ENCODE measurements at places on chromosomes 7 and 10. TPM values are rescaled to one million over a fixed set of nuclear protein-coding genes. Genes with fewer than 3 reads are reported as not detected.

GRCh38 chr10:11087372-11087771 lies 69.7 kb downstream of the CELF2 start:
- no peak for DNase-seq

DNA sequence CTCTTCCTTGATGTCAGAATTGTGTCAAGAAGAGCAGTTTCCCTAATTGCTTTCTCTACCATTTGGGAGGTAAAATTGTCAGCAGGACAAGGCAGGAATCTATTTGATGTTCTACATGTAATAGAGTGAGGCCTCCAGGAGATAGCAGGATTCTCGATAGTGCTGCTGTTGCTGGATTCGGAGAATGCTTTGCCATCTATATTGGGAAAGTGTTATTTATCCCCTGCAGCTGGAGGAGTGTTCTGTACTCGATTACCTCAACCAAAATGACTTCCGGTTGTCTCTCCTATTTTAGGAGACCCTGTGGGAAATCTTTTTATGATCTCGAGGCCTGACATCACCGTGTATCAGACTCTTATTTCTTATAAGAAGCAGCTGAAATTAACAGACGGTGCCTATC lies 217.1 kb downstream of the TMEM178B start:
- no peak for DNase-seq

AKR1C8 gene
- 0.06 TPM for polyA plus RNA-seq

DNA sequence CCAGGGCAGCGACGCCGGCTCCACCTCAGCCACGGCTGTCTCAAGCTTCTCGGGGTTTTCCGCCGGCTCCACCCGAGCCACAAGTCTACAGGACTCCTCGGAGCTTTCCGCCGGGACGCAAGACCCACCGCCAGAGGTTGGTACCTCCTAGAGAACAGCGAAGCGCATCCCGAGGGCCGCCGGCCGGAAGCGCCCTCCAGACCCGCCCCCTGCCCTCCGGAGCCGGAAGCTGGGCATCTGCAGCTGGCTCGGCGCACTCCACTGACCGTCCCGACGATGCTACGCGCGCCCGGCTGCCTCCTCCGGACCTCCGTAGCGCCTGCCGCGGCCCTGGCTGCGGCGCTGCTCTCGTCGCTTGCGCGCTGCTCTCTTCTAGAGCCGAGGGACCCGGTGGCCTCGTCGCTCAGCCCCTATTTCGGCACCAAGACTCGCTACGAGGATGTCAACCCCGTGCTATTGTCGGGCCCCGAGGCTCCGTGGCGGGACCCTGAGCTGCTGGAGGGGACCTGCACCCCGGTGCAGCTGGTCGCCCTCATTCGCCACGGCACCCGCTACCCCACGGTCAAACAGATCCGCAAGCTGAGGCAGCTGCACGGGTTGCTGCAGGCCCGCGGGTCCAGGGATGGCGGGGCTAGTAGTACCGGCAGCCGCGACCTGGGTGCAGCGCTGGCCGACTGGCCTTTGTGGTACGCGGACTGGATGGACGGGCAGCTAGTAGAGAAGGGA lies at the start of gene MINPP1:
TSS of gene MINPP1 (plus strand) at position 254 of the 726 bp plus-strand sequence. CDS start at position 277, 23 bp downstream.
- peak; percentile 75 for DNase-seq

DNA sequence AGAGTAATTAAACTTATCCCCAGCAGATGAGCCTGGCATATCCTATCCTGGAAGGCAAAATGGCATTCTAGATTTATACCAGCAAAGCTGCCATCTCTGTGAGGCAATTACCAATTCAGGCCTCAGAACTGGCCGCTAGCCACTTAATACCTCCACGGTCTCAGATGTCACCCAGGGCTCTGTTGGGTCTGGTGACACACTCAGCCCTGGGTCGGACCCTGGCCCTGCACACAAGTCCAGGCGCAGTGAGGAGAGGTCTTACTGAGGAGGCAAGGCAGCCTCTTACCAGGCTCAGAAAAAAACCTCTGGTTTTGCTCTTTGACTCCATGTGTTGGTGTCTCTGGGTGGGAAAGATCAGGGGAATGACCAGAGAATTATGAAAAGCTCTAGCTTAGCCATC lies 186.6 kb downstream of the EMX2 start:
- DNase-seq: no peak

DNA sequence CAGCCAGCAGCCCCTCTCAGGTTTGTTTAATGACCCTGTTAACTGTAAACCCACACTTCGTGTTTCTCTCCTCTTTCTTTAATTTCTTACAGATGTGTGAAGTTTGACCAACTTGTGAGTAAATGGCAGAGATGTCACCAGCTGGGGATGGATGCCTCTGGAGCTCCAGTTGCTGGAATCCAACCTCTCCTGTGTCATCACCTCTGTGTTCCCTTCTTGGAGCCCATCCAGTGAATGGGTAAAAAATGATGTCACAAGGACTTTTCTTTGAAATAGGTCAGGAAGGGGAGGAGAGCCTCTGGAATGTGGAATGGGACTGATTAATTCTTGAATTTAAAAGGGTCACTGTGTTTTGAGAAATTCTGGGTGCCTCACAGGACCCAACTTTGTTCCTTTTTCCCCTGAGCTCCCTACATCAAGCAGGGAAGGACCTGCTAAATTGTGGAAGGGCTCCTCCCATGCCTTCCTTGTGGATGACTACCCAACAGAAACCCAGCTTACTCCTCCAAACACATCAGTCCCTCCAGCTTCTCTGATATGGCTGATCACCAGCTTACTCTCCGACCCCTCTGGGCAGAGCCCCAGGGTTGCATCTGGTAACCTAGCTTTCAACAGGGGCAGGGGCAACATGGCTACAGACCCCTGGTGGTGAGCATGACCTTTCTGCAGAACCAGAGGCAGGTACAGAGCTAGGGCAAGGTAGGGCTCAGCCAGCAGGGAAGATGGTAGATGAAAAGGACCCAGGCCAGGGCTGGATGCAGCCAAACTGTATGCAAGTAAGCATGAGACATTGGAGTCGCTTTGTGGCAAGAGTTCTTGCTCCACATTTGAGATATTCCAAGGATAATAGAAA lies 67.5 kb downstream of the STRA8 start:
- DNase-seq: no peak

TOMM7 gene
- 556 TPM for polyA plus RNA-seq

DNA sequence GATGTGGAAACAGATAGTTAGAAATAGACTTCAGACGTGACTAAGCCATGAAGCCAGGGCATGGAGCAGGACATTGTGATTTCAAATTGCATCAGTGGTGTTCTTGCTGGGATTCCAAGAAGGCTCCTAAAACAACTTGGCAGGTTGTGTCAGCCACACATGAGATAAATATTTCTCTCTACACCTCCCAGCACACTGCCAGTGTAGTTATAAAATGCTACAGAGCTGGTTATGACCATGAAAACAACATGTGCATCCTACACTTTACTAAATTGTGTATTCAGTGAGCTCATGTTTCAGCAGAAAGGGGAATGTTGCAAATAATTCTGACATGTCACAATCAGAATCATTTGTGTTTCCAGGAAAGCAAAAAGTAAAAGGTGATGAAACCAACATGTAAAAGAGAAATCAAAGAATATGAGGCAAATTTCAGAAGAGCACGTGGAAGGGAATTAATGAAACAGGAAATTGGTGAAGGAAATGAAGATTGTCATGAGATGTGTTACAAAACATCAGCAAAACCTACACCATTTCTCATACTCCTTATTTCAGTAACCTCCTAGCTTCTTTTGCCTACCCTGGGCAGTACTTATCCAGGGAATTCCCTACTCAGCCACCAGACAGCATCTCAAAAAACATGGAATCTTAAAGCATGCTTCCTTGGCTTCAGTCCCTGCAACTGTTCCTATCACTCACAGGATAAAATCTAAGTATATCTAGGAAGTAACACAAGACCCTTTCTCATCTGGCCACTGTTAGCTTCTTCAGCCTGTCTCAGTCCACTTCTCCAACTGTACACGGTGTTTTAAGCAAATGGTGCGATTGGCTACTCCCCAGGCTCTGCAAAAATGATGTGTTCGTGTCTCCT lies 5.8 kb upstream of the CYP3A7 start:
- no peak for DNase-seq

- no peak for DNase-seq
These were observed 58.9 kb upstream of the FOXI2 start for GRCh38 chr10:127678091-127678490.

MRLN gene
- polyA plus RNA-seq: not detected

DNA sequence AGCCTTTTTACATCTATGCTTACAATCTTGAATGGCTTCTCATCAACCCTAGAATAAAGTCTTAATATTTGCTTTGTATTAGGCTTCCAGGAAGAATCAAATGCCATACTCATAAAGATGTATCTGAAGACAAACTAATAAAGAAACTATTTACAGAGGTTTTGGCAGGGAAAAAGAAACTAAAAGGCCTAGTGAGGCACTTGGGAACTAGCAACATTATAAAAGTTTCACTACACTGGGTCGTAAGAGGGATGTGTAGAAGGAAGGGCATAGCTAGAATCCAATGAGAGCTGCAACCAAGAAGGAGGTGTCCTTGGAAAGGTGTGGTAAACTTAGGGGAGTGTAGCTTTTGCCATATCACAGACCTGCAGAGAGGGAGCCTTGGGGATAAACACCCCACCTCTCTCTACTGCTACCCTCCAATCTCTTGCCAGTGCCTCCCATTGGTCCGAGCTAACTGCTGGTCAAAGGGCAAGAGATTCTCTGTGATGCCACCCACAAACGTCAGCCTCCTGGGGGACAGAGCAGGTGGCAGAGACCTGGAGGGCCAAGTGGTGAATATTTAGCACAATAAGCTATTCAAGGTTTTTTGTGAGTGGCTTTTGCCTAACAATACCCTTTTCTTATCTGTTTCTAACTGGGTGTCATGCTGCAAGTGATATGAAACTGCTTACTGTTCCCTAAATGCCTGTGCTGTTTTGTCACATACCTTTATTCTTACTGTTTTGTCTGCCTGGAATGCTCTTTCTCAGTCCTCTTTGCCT lies 60.7 kb downstream of the CPED1 start:
- no peak for DNase-seq

GRCh38 chr7:65925040-65925439 lies 52.2 kb downstream of the VKORC1L1 start:
- DNase-seq: no peak

ARID5B gene
- 12.1 TPM for polyA plus RNA-seq

- no peak for DNase-seq
These were observed 69.1 kb downstream of the VPS41 start for GRCh38 chr7:38839851-38840250.

DNA sequence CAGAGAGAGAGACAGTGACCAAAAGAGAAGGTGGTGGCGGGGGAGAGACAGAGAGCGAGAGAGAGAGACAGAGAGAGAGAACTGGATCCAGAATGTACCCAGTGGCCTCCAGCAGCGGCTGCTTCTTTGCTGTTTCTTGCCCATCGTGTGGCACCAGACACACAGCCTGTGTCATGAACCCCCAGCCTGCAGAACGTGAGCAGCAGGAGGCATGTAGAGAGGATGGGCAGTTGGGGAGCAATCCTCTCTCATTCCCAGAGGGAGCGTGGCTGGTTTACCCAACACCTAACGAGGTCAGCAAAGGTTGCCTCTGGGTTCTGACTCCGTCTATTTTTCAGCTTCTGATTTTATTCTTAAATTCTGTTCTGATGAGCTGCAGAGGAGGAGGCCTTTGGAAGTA lies 168.1 kb downstream of the ADARB2 start:
- no peak for DNase-seq

FAM237B gene
- polyA plus RNA-seq: not detected

DNA sequence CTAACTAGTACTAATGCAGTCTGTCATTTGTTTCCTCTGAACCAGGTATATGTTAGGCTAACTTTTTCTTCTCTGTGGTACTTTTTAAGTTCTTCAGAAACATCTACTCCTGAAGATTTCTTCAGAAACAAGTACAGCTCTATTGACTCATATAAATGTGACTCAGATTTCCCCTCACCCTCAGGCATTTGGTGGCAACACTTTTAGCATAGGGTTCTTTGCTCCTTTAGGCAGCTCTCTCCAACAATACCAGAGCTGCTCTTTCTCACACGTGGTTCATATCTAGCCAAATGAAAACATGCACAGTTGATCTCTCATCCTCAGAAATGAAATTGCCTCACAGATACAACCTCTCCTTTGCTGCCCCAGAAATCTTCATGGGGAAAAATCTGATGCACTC lies 939.8 kb downstream of the SORCS1 start:
- no peak for DNase-seq

DNA sequence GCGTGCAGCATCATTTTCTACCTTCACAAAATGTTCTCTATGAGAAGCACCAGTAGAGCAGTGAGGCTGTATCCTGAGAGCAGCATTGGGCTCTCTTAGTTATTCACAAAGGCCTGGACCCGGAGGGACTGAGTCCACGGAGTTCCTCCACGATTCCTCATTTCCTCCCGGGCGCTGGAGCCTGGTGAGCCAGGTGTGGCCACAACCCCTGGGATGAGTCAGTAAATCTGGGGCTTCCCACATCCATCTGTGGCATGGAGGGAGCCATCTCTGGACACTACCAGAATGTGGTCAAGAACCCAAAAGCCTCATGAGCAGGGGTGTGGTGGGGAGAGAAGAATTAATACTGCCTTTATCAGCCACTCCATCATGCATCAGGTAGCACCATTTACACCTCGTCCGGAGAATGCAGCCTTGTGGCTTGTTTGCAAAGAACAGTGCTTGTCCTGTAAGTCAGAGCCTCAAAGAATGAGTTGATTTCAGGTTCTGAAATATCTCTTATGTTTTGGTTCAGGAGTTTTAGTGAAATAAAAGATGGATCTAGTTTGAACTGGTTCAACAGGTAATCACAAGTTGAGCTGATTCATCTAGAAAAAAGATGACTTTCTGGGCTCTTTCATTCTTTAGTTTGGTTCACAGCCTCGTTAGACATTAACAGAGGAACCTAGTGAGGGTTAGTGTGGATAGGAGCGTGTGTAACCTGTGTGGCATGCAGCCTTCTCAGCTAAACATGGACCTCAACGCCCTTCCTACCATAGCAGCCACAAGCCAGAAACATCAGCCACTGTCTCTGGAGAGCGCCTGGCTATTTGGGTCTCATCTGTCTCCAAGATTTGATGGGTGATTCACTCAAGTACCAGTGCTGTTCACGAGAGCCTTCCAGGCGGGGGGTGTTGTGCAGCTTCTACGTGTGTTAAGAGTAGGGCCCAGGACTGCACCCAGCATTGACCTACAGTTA lies 95.2 kb downstream of the WDR37 start:
- DNase-seq: no peak

GRCh38 chr7:99030457-99030856 lies 113.5 kb downstream of the SMURF1 start:
- DNase-seq: no peak

GRCh38 chr10:29966269-29966668 lies 93.1 kb downstream of the JCAD start:
- no peak for DNase-seq

HOXA10 gene
- not detected for polyA plus RNA-seq

DNA sequence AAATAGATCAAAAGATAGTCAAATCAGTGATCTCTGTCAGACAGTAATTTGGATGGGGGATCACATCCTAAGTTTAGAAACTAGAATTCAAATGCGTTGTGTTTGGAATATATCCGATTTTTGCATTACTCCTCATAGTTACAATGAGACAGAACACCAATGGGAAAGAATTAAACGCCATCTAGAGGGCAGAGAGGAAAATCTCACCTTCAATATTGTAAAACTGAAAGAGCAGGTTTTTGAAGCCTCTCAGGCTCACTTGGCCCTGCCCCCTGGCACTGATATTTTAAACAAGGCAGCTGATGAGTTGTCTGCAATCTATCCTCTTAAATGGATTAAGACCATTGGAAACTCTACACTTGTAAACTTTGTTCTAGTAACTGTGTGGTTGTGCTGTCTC lies 17.7 kb downstream of the FRG2B start:
- DNase-seq: no peak

MYOZ1 gene
- polyA plus RNA-seq: 0.37 TPM

All from small intestine (tissue), 16 donors.